ENCODE measurements at places on chromosomes 13 and 19.

GRCh38 chr19:5273782-5274181 lies 66.8 kb downstream of the PTPRS start:
- no peak for DNase-seq

- no peak for DNase-seq
These were observed 16.2 kb downstream of the CCDC97 start for GRCh38 chr19:41325947-41326706.

- DNase-seq = peak; percentile 19
These were observed 40.2 kb downstream of the SMIM24 start for GRCh38 chr19:3440082-3440481.

DNA sequence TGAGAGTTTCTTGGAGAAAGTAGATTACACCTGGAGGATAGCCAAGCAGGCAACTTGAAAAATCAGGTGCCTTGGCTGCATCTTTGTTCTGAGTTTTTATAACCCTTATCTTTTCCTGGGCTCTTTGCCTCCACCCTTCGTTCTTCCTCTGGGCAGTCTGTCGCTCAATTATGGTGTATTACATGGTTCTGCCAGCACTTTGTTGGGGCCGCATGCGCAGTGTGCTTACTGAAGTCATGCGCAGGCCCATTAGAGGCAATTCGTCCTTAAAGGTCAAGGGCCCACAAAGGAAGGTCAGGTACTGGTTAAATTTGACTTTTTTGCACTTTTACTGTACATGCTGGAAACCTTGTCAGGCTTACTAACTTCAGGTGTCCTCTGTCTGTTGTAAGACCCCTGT lies 761.9 kb upstream of the SLITRK5 start:
- no peak for DNase-seq

- no peak for DNase-seq
These were observed 134.0 kb downstream of the COG6 start for GRCh38 chr13:39789451-39789850.

GRCh38 chr19:3225677-3226093 lies 1.2 kb downstream of the CELF5 start:
- DNase-seq = no peak

DNA sequence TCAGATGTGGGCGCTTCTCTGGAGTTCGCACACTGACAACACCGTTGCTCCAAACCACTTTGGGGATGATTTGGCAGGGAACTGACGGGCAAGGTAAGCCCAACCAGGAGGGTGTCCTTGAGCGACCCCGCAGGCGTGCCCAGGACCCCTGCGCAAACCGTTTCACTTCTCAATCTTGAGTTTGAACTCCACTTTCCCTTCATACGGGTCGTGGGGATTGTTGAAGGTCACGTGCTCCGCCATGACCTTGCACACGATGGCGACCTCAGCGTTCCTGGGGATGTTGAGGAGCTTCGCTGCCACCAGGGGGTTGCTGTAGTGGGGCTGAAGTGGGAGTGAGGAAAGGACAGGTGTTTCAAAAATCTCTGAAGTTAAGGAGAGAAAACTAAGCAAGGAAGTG lies 8.8 kb downstream of the ATP4B start:
- DNase-seq = no peak

All from Jurkat, Clone E6-1 (cell line).